ENCODE measurements at places on chromosomes 1 and 21. TPM values are rescaled to one million over a fixed set of nuclear protein-coding genes. Genes with fewer than 3 reads are reported as not detected.

DNA sequence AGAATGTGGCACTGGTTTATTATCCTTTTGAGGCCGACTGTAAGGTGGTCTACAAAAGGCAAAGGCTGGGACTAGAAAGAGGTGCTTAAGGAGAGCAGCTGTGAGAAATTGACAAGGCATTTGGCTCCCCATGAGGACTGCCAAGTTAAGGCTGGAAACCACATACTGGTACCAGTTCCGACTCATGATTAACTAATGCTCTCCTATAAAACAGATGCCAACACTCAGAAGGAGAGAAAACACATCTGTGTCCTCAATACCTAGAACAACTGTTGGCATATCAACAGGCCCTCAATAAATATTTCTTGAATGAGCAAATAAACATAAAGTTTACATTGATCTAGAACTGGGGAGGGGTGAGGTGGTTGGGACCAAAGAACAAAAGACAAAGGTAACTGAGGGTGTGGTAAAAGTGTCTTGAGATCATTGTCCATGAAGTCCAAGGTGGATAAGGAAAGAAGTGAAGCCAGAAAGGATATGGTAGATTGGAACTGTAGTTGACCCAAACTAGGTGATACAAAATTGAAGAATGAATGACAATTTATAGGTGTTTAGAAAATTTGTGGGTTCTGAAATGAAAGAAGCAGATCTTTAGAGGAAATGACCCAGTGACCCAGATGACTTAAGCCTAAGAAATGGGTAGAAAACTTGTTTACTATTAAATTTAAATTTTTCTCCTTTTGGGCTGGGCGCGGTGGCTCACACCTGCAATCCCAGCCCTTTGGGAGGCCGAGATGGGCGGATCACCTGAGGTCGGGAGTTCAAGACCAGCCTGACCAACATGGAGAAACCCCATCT is 16.9 kb upstream of the MCL1 start:
- DNase-seq, result no peak

GRCh38 chr21:44312089-44312488 is 12.2 kb downstream of the PFKL start:
- no peak for DNase-seq

GRCh38 chr1:180231936-180232335 is 1.9 kb downstream of the LHX4 start:
- no peak for DNase-seq

DNA sequence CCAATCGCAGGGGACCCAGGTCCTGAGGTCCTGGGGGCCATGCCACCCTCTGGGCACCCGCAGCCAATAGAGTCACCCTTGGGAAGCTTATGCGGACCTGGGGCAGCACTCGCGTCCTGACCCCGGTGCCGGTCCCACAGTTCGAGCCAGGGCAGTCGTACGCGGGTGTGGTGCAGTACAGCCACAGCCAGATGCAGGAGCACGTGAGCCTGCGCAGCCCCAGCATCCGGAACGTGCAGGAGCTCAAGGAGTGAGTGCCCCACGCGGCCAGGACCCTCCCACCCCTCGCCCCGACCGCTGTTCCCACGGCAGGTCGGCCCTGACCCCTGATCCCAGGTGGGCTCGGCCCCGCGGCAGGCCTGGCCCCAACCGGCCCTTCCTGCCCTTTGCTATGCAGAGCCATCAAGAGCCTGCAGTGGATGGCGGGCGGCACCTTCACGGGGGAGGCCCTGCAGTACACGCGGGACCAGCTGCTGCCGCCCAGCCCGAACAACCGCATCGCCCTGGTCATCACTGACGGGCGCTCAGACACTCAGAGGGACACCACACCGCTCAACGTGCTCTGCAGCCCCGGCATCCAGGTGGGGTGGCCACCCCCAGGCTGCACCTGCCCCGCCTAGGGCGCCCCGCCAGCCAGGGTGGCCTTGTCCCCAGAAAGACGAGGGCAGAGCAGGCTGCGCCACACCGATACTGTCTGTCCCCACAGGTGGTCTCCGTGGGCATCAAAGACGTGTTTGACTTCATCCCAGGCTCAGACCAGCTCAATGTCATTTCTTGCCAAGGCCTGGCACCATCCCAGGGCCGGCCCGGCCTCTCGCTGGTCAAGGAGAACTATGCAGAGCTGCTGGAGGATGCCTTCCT is 20.5 kb downstream of the COL6A1 start:
- no peak for DNase-seq

DNA sequence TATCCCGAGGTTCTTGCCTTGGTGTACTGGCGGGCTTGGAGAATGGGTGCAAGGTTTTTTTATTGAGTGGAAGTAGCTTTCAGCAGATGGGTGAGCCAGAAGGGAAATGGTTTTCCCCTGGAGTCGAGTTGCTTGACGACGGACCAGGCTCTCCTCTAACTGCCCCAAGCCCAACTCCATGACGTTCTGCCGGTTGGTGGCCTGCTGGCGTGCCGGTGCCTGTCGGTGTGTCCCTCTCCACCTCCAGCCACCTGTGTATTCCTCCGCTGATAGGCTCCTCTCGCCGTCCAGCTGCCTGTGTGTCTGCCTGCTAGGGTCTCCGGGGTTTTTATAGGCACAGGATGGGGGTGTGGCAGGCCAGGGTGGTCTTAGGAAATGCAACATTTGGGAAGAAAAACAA is 34.3 kb upstream of the PTGFRN start:
- no peak for DNase-seq

DNA sequence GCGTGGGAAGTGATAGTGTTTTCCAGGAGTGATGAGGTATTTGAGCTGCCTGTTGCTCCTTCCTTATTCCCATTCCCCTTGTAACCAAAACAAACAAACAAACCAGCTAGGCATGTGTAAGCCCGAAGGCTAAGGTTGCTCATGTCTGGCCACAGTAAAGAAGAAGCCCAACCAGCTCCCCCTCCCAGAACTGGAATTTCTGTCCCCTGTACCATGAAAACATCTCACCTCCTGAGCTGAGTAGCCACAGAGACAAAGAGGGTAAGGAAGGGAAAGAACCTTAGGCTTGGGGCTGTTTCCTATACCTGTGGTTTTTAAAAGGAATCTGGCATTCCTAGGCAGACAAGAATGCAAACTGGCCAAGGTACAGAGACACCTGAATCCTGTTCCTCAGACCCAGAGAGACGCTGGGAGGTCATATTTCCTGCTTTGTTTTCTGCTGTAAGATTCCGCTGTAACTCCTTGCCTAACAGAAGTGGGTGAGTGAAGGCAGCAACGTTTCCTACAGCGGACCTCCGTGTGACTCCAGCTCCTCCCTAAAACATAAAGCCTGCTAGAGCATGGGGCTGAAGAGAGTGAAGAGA is 41.7 kb upstream of the RAB4A start:
- no peak for DNase-seq

- no peak for DNase-seq
Observed at GRCh38 chr1:24858277-24858676, 71.8 kb downstream of the RUNX3 start.

GRCh38 chr1:228546541-228547463 is 59.6 kb downstream of the RNF187 start:
- no peak for DNase-seq

DNA sequence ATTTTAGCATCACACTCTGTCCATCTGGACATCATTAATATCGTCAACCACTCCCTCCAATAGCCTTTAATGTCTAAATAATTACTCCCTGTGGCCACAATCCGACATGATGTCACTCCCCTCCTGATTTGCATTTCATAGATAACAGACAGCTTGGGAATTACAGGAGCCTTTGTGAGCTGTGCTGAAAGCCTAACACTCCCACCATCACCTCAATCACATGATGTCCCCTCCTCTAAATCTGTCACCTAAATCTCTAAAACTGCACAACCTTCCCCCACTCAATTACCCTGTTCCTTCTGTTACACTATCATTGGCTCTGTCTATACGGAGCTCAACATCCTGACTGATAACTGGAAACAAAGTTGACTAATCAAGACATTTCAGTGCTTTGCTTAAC is 14.3 kb downstream of the NHLH2 start:
- no peak for DNase-seq

- no peak for DNase-seq
Observed at GRCh38 chr1:36305915-36306209, 306 bp upstream of the SH3D21 start.

DNA sequence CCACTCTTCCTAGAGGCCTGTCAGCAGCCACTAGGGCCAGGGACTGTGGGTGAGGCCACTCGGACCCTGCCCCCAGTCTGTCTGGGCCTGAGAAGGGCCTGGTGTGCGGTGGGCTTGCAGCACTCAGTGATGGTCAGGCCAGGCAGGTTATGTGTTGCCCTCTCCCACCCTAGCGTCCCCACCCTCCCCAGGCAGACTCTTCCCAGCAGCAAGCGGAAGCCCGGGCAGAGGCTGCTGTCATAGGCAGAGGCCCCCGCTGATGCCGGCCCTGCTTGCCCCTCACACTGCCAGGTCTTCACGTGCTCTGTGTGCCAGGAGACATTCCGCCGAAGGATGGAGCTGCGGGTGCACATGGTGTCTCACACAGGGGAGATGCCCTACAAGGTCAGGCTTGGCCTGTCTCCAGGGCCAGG is 6.6 kb downstream of the ZBTB48 start:
- no peak for DNase-seq

GRCh38 chr1:151058692-151059091 is 730 bp downstream of the CDC42SE1 start:
- peak; percentile 27 for DNase-seq

DNA sequence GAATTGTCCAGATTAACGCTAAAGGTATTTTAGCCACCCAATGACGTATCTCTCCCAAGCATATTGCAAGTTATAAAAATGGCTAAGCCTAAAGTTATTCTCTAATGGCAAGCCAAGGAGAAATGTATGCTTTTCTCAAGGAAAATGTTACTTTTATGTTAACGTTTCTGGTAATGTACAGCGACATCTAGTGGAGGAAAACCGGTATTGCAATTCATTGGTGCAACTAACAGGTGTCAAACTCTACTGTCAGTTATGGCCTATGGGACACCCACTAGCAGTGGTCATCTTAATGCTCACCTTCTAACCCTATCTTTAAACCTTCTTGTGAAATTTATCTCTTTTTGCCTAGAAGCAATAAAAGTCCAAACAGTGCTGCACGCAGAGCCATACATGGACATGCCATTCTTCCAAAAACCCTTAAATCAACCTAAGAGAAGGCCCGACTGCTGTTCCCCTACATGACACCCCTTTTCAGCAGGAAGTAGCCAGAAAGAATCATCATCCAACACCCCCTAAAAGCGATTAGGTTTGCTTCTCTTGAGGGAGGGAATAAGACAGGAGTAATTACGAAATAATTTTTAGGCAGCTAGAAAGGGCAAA is 68.7 kb upstream of the LRIF1 start:
- no peak for DNase-seq

GRCh38 chr1:36570478-36571060 is 87.9 kb upstream of the CSF3R start:
- no peak for DNase-seq

GRCh38 chr1:184840596-184840995 is 85.9 kb upstream of the EDEM3 start:
- no peak for DNase-seq

DNA sequence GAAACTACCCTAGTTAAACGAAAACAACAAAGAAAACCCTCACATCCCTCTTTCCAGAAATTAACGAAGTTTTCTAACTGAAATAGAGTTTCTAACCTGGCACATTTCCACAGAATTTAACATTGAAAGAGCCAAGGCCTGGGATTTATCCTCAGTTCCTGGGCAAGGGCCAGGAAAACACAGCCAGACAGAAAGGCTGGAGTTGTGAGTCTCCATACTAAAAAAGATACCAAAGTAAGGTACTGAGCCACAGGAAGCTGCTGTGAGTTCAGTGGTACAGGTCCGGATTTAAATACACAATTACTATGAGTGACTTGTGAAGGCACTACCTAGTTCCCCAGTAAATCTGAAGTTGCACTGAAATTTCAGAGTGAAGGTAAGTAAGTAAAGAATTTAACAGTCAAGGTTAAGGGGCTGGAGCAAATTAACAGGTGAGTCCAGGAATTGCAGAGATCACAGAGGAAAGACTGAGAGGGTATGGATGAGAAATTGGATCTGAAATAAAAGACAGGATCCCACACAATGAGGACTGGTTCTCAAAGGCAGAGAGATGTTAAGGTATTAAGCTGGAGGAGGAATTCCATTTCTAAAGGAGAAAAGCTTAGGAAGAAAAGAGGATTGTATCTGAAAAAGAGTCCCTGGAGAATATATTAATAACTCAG is 905 bp downstream of the LIX1L start:
- DNase-seq, result no peak

- DNase-seq, result no peak
Observed at GRCh38 chr1:57483954-57484353, 60.1 kb upstream of the DAB1 start.

DNA sequence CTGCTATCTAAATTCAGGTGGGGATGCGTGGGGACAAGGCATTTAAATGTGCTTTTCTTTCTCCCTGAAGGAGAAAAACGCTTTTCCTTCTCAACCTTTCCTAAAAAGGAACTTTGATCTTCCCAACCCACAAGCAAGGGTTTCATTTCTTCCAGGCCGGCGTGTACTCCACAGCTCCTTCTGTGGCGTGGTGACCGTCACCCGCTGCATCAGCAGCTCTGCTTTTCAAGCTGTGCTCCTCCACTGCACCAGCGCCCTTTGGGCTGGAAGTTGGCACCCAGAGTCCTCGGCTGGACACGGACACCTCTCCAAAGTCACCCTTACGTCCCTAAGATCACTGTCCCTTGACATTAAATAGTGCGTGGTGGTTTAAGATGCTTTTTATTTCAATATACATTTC is 54.3 kb downstream of the PEX14 start:
- DNase-seq, result no peak

DNA sequence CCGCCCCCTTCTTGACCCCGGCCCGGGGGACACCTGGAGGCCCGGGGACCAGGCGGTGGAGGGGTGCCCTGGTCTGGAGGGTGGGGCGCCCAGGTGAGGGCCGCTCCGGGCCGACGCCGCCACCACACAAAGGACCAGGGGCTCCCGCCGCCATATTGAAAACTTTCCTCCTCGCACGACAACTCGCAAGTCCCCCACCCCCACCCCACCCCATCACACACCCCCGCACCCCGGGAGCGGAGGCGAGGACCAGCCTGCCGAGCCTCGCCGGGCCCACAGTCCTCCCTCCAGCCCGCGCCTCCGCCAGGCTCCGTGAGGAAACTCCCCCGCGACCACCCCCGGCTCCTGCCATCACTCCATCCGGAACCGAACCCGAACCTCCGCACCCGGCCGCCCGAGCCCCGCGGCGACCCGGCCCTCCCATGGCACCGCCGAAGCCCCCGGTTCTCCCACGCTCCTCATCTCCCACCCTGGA is 733 bp downstream of the KDM5B start:
- DNase-seq, result peak; percentile 25

DNA sequence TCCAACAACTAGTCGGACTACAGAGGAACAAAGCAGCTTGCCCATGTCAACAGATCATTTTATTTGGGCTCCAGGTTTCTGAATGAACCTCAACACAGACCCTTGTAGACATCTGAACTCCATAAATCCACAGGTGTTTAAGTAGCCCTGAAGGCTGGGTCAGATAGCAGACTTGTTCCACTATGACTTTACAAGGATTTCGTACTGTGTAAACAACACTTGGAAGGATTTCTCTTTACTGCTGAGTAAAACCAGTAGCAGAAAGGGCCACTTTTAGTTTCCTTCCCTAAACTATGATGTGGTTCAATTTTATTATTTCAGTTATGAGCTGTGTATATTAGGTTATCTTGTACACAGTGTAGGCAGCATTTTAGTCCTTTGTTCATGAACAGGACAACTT is 316.4 kb upstream of the ADGRL2 start:
- no peak for DNase-seq

The PTCH2 gene
- total RNA-seq, result 1.2 TPM

The TNFRSF18 gene
- total RNA-seq, result 37.5 TPM

The SERTAD4 gene
- not detected for total RNA-seq

The NCMAP gene
- not detected for total RNA-seq

The CRYBG2 gene
- 0.27 TPM for total RNA-seq

The TCHH gene
- total RNA-seq, result not detected

The RXFP4 gene
- not detected for total RNA-seq

The TSTD1 gene
- 69.8 TPM for total RNA-seq
